ENCODE measurements at places on chromosomes 2 and 18.

- no peak for DNase-seq
Measured at GRCh38 chr2:27079233-27080139, 1.1 kb downstream of the EMILIN1 start.

- DNase-seq, result peak; percentile 55
Measured at GRCh38 chr2:204691911-204692510, 146.7 kb downstream of the PARD3B start.

DNA sequence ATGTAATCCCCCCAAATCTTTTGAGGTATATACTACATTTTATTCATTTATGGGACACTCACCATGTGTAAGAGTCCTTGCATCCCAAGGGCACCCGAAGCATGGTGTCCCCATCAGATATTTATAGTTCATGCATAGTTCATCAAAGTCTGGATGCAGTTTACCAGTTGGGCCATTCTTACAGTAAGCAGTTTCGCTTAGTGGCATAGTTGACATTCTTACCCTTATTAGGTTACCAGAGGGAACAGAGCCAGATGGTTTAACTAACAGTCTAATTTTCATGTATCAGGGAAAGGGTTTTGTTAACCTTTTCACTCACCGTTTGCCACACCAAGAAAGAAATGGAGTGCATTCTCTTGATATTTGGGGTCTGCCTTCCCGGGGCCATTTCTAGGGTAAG lies 7.1 kb downstream of the ZNF407 start:
- no peak for DNase-seq

DNA sequence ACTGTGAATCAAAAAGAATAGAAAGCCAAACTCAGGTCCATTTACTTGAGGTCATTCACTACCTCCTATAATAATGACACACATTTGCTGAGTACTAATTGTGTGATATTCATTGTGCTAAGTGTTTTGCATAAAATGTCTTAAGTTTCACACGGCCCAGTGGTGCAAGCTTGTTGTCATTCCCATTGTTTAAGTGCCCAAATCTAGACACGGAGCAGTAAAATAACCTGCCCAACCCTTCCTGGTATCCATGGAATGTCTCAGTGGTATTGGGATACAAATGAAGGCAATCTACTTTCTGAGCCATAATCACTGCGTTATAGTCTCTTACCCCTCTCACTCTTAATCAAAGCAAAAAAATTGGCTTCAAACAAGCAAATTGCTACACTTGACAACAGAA lies 233.3 kb downstream of the NCKAP5 start:
- no peak for DNase-seq

DNA sequence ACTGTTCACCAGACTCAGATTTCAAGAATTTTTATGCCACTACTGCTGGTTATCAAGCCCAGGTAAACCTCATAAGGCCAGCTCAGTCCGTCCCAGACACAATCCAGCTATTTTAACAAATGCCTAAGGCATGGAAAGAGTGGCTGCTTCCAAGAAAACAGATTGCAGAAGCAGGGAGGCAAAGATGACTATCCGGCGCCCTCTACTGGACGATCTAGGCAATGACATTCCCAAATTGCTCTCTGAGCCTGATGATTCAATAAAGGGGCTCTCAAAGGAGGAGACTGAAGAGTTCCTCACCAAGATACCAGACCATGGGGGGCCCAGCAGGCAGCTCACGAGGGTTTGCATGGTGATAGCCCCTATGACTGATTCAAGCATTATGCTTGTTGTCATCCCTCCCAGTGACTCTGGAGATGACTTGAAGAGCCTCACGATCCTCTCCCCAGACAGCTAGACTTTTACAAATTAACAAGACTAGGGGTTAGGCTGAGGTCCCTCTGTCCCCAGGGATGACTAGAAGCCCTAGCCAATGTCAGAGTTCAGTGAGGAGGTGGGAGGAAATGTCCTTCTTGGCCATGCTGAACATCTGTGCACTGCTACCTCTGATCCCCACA lies 25.0 kb downstream of the SERPINB8 start:
- DNase-seq, result no peak

- DNase-seq, result no peak
Measured at GRCh38 chr2:71944806-71945602, 202.7 kb downstream of the CYP26B1 start.

DNA sequence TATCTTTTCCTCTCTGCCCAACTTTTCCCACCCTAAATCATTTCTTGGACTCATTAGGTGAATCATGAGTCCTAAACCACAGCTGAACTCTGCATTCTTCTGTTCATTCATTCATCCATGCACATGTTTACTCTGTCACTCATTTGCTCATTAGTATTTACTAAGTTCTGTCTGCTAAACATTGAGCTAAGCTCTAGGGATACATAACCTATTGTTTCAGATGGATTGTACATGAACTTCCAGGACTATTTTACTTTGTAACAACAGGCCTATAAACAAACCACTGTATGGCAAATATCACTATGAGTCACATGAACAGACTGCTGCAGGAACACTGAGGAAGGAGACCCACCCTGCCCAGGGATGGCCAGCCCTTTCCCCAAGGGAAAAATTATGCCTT lies 14.6 kb upstream of the DYNC2LI1 start:
- no peak for DNase-seq

- DNase-seq, result no peak
Measured at GRCh38 chr2:230520875-230521155, 104.8 kb downstream of the SP100 start.

- no peak for DNase-seq
Measured at GRCh38 chr2:210681491-210681890, 125.1 kb downstream of the CPS1 start.

GRCh38 chr2:79980816-79981215 lies 323.7 kb downstream of the LRRTM1 start:
- DNase-seq, result no peak

- no peak for DNase-seq
Measured at GRCh38 chr18:32582455-32582854, 111.8 kb upstream of the GAREM1 start.

GRCh38 chr2:130873700-130874346 lies 37.1 kb downstream of the ARHGEF4 start:
- DNase-seq, result peak; percentile 47

GRCh38 chr2:33052361-33052735 lies 105.6 kb downstream of the LTBP1 start:
- no peak for DNase-seq

DNA sequence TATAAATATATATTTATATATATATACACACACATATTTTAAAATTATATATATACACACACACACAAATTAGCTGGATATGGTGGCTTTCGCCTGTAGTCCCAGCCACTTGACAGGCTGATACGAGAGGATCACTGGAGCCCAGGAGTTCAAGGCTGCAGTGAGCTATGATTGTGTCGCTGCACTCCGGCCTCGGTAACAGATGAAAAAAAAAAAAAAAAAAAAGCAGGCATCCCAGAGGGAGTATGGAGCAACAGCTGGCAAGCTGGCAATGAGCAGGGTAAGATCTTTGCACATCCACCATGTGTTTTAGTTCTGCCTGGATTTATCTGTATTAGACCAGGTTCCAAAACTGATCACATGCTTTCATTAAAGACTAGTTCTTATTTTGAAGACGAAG lies 170.1 kb downstream of the MAP2 start:
- no peak for DNase-seq

GRCh38 chr2:215770668-215771067 lies 242.7 kb downstream of the MREG start:
- no peak for DNase-seq

DNA sequence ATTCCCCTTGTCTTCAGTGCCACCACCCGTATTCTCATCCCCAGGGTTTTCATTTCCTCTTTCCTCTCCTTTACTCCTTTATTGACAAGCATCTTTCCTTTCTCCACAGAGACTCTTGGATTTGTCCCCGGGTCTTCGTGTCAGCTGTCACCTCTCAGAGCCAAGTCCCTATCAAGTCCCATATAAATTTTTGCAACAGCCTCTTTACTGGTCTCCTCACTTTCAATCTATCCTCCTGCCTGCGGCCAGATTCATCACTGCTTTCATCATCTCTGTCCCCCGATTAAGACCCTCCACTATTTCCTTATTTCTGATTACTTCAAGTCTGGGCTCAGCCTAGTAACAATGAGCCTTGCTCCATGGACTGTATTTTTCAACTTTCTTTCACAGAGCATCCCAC lies 113.8 kb downstream of the CTAGE1 start:
- no peak for DNase-seq

DNA sequence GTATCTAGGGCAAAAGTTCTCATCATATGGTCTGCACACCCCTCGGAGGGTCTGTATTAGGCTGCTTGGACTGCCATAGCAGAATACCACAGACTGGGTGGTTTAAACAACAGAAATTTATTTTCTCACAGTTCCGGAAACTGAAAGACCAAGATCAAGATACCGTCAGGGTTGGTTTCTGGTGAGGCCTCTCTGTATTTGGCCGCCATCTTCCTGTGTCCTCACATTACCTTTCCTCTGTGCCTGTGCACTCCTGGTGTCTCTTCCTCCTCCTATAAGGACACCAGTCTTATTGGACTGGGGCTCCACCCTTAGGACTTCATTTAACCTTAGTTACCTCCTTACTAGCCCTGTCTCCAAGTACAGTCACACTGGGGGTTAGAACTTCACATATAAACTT lies 132.5 kb downstream of the NCOA1 start:
- no peak for DNase-seq

GRCh38 chr18:8361941-8362471 lies 247.2 kb upstream of the RAB12 start:
- DNase-seq, result no peak

DNA sequence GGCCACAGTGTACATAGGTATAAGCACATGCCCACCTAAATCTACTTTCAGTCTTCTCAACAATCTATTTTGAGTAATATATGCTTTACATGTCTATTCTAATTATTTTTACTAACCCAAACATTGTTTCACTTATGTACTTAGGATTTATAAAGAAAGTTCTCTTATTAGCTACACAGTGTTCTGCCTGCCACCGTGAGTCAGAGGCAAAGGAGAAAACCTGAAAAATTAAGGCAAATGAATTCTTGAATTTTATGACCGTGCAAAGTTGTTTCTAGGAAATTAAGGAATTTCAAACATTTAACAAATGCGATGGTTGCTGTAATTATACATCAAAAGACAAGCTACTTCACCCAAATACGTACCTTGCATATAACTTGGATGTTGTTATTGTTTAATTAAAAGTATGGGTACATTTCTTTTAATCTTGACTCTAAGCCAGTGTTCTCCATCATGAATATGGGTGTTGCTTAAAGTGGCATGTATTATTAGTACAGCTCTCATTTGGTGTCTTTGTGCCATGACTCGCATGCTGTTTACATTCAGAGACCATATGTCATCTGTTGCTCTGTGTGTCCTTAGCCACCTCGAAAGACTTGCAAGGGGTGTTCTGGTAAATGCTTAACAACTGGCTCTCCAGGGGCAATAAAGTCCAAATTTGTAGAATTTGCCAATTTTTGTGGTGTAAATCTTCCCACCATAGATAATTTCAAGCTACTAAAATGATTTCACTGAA lies 154.3 kb upstream of the FN1 start:
- no peak for DNase-seq

- DNase-seq, result no peak
Measured at GRCh38 chr2:174952607-174953006, 52.6 kb downstream of the CHN1 start.

GRCh38 chr2:119476301-119477112 lies 44.9 kb downstream of the TMEM37 start:
- peak; percentile 42 for DNase-seq

- DNase-seq, result no peak
Measured at GRCh38 chr18:41458376-41458775, 496.7 kb upstream of the PIK3C3 start.

- DNase-seq, result no peak
Measured at GRCh38 chr2:208192611-208193236, 2.9 kb upstream of the C2orf80 start.

- DNase-seq, result no peak
Measured at GRCh38 chr2:233108611-233109490, 48.7 kb downstream of the INPP5D start.

- no peak for DNase-seq
Measured at GRCh38 chr2:181563101-181563692, 93.7 kb downstream of the CERKL start.

DNA sequence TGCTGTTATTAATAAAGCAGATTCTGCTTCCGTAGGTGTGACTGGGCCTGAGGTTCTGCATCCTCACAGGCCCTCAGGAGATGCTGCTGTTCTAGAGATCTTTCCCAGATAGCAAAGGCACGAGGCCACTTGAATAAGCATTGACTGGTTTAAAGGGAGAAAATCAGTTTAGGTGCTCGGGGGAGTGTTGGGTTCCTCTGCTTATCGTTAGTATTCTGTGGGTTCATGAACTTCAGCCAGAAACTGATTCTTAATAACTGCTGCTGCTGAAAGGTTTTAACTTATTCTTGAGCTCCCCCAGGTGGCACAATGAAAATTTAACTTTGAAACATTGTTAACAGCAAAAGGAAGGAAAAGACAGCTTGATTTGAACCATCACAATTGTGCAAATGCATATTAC lies 56.9 kb downstream of the ITGA6 start:
- no peak for DNase-seq

DNA sequence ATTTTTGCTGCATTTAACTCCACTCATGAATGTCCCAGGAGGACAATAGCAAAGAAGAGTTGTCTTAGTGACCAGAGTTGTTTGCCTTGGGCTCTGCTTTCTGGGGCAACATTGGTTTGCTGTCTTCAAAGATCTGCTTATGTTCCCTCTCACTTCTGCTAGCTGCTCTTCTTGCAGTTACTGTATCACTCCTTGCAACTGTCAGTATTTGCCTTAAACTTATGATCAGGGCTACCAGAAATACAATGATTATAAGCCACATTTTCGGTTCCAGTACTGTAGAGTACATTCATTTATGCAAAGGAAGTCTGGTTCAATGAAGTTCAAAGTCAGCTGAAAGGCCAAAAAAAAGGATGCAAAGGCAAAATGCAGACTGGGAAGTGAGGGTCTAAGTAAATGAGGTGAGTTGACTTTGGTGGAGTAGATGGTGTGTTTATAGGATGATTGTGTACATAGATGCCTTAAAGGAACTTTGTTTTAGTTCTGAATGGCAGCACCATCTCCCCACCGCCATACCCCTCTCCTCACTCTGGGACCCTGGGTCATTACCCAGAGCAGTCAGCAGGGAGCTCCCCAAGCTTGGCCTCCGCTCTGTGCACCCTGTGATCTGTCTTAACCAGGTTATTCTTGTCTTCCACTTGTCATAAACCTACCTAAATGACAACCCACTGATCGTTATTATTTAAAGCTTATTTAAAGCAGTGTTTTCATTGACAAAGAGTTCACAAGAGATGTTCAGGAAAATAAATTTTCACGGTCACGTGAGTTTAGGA lies 236.0 kb downstream of the DOK6 start:
- no peak for DNase-seq

- DNase-seq, result no peak
Measured at GRCh38 chr2:70094978-70095719, 7.9 kb downstream of the PCBP1 start.

DNA sequence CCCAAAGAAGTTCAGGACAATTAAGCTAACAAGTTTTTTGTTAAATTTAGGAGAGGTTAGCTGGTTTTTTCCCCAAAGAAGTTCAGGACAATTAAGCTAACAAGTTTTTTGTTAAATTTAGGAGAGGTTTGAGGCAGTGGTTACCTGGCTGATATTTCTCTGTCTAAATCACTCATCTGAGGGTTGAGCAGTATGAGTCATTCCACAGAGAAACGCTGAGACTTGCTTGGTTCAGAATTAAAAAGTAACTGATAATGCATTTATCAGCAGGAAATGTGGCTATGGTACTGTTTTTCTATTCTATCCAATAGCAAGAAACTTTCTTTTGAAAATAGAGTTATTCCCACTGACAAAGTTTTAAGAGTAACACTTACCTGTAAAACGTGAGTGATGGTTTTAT lies 22.8 kb upstream of the KIDINS220 start:
- no peak for DNase-seq

All from NCI-H526 treated with DMSO at 0.1 percent for 48 hours (cell line).